ENCODE measurements at places on chromosomes 7 and 10.

DNA sequence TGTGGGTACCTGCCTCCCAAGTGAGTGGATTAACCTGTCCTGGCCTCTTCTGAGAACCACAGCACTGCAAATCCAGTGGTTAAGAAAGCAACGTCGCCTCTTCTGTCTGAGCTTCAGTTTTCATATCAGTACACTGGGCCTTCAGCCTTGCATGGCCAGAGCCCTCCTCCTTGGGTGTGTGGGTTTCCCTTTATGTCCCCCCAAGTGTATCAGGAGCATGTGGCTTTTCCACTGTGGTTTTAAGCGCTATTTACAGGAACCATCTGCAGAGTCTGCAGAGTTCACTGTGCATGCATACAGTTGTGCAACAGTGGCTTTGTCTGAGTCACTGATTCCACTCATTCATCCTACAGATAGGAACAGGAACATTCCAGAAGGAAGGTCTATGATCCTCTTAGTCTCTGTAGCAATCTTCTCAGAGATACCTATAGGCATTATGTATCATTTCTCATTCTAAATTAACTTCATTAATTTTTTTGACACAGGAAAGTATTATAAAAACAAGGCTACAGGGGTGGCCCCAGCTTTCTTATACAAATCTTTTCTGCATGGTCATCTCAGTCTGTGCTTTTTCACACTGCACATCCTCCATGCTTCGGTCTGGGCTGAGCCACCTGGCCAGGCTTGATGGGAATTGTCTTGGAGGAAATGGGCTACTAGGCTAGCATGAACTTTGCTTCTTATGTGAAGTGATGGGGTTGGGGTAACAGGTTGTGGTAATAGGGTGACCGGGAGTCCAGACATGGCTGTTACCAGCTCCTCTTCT lies 17.1 kb downstream of the MBL2 start:
- no peak for DNase-seq

DNA sequence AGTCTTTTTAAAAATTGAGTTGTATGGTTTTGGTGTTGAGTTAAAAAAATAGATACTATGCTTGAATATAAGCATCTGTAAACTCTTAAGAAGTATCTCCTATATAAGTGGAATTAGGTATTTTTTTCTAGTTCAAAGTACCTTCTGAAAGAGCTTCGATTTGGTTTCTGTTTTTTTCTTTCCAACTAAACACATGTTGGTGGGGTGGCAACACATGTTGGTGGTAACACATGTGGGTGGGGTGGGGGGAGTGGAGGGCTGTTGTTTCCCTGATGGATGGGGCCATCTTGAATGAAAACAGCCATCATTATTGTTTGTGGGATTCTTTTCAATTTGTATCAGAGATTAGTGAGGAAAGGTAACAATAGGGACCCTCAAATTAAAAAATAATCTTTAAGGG lies 178.9 kb downstream of the STK31 start:
- no peak for DNase-seq

GRCh38 chr7:111103678-111104274 lies 12.8 kb downstream of the LRRN3 start:
- DNase-seq: no peak

DNA sequence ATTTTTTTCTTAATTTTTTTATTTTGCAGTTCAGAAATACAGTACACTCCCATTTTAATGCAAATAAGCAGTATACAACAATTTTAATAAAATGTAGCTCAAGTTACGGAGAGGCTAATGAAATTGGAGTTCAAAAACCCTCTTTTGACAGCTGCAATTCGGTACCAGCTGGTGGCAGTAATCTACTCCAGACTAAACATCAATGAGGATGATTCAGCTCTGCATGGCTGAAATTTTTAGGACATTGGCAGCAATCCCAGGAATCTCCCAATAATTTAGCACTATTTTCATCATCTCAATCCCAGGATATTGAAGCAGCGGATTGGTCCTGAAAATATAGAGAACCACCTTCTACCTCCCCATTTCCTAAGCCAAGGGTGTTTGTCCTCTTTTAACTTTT lies 278.8 kb downstream of the CACNA2D1 start:
- peak; percentile 42 for DNase-seq

DNA sequence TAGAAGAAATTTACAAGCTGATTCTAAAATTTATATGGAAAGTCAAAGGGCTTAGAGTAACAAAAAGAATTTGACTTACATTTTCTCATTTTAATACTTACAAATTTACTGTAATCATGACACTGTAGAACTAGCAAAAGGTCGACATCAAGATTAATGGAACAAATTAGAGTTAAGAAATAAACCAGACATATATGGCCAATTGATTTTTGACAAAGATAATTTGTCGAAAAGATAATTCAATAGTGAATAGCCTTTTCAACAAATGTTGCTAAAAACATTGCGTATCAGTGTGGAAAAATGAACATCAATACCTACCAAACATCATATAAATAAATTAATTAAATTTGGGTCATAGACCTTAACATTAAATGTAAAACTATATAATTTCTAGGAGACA lies 955.5 kb upstream of the AUTS2 start:
- DNase-seq: no peak

- no peak for DNase-seq
Measured at GRCh38 chr7:88395715-88396114, 89.0 kb upstream of the STEAP4 start.

- DNase-seq: no peak
Measured at GRCh38 chr7:137583172-137583571, 239.6 kb upstream of the PTN start.

DNA sequence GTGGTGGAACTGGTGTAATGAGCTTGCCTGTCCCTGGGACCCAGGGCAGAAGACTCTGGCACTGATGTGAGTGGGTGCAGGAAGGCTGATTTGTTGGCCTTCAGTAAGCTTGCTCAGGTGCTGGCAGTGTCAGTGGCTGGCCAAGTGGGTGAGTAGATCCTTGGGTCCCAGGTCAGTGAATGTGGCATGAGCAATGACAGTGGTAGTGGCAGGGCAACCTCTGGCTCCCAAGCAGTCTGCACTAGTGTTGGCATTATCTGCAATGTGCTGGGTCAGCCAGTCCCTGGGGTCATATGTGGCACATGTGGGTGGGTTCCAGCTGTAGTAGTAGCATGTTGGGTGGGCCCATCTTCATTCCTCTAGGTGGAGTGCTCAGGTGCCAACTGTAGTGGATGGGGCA lies 640.9 kb upstream of the GRM3 start:
- no peak for DNase-seq

DNA sequence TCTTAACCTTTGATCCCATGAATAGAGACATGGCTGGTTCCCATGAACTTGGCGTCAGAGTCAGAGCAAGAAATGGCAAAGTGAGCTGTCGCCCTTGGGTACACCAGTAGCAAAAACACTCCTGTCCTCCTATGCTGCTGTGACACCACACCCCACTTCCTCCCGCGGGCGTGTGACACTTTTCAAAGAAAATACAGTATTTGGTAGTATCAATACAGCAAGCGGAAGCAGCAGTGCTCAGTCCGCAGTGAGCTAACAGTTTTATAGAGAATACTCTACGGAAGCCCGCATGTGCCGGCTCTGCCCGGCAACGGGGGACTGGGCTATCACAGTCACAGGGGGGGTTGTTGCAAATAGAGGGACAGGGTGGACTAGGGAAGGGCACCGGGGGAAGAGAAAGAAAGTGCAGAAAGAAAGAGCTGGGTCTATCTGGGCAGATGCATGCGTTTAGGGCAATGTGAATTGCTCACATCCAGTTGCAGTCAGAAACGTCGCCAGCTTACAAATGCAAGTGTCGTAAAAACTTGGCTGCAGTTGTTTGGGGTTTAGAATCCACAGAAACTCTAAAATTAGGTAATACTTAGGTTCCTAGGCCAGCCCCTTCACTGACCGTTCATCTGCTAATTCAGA lies 49.8 kb downstream of the PRKCQ start:
- DNase-seq: no peak

GRCh38 chr7:40311307-40311706 lies 176.5 kb downstream of the SUGCT start:
- DNase-seq: no peak

- DNase-seq: no peak
Measured at GRCh38 chr10:122632576-122632975, 67.1 kb downstream of the C10orf120 start.

DNA sequence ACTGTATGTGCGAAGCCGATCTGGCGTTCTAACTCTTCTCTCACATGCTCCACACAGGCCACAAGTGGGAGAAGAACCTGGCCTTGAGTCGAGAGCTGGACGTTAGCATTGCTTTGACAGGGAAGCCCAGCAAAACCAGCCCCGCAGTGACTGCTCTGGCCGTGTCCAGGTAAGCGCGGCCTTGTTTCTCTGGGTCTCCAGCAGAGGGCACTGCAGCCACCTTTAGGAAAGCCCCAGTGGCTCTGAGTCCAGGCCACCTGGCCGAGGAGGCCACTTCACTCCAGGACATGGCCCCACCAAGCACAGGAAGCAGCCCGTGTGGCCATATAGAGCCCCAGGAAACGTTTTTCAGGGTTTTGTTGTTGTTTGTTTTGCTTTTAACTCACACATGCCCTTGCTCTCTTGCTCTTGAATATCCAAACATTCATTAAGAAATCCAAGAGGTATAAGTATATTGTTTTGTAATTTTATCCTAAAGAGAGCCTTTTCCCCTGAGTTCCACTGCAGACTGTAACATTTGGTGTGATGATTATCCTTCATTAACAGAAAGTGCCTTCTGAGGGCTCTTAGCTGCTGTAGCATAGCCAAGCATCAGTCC lies 41.8 kb upstream of the LRRC18 start:
- no peak for DNase-seq

GRCh38 chr10:125116652-125117310 lies 43.6 kb downstream of the CTBP2 start:
- DNase-seq: no peak

DNA sequence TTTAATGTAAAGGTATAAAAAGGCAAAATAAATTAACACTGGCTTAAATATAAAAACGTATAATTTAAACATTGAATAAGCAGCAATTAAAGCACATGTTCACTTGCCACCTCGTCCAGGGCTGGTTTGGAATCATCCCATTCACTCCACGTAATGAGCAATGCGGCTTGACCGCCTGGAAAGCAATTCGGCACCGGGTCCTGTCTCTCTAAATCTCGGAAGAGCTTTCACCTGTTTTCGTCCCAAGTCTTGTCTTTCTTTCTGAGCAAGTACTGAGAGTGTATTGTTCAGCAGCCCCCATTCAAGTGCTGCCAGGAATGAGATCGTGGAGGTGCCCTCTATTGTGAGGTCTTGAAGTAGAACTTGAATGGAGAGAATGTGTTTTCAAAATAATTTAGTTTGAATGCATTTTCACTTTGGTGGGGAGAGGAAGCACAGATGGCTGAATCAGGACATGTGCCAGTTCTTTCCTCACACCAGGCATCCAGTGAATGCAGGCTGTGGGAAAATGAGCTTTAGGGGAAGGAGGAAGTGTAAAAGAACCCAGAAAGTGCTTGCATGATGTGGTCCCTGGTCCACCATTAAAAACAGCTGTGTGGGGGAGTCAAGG lies 515.2 kb downstream of the REEP3 start:
- no peak for DNase-seq

- peak; percentile 19 for DNase-seq
Measured at GRCh38 chr10:35563261-35563891, 41.8 kb upstream of the GJD4 start.

GRCh38 chr7:875051-875450 lies 1.3 kb upstream of the GET4 start:
- DNase-seq: no peak

GRCh38 chr7:22143491-22143890 lies 197.8 kb upstream of the CDCA7L start:
- no peak for DNase-seq

DNA sequence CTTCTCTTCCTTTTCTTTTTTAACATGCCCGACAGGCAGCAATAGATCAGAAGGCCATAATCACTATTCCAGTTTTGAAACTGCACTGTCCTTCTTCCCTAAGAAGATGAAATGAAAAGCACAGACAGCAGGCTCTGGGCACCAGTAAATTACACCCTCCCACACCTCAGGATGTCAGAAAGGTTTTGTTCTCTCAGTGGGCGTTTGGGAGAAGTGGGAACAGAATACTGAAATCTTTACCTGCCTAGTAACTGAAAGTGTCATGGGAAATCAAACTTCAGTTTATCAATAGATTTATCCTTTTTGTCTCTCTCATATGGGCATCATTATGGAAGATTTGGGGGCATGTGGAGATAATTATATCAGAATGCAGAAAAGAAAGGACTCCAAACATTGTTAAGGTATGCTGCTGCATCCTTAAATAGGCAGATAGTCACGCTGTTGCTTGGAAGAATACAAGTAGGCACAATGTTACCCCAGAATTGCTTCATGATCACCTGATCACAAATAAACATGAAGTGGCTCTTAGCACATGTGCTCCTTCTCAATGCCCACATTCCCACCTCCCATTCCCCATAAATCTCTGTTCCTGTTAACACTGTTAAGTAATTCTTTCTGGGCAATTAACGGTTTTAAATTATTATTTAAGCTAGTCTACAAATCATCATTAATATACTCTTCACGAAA lies 113.3 kb downstream of the DOCK4 start:
- DNase-seq: no peak

DNA sequence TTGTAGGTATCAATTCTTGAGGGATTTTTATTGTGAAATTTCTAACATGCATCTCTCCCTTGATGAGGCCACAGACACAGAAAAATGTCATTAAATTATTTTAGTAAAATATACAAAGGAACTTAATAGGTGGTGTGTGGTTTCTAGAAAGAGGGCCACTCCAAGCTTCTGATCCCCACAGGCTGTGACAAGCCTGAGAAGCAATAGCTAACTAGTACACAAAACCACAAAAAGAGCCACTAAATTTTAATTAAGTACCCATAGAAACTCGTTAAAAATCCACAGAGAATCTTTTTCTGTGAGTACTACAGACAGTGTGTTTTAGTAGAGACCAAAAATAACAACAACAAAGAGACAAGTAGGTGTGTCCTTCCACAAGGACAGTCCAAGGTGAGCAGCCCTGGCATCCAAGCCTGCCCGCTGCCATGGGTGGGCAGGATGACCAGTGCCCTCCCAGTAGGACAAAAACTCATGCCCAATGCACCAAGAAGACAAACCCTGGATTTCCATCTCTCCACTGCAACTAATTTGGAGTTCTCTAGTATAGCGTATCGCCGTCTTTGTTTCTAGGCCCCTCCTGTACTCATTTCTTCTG lies 81.0 kb downstream of the RNF216 start:
- no peak for DNase-seq
